ENCODE measurements at places on chromosomes 5 and 9.

DNA sequence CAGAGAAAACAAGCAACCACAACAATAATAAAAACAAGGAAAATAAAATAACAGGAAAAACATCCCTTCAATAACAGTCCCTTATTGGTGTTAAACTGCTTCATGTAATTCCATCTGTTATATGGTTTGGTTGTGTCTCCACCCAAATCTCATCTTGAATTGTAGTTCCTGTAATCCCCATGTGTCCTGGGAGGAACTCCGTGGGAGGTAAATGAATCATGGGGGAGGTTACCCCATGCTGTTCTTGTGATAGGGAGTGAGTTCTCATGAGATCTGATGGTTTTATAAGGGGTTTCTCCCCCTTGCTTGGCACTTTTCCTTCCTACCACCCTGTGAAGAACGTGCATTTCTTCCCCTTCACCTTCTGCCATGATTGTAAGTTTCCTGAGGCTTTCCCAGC is 369.8 kb downstream of the TMEM232 start:
- DNase-seq, result no peak

DNA sequence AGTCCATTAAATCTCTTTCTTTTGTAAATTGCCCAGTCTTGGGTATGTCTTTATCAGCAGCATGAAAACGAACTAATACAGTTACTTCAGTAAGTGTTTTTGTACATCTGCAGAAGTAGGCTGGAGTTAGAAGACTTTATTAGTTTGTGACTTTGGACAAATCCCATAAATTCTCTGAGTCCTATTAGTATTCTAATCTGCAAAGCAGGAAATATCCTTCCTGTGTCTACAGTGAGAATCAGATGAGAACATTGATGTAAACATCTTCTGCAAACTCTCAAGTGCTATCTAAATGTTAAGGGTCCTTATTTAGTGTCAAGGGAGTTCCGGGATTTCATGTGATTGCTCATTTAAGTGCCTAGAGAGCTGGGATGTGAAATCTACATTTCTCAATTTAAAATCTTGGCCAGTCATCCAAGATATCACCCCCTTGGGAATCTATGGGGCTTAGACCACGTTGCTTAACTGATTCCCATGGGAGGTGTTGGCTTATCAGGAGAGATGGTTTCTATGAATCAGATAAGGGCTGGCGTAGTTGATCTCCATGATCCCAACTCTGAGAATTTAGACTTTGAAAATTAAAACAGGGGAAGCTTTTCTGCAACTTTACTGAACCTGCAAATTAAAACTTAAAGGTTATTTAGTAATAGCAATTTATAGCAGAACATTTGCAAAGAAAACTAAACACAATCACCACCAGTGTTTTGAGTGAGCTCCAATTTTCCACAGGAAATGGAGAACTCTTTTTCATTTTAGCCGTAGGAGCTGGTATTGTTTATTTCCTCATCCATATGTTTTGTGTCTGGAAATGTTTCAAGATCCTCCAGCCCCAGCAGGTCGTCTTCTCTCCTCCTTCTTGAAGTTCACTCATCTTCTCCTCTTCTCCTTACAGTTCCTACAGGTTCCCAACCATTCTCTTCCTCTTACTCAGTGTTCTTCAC is 241.6 kb upstream of the CD180 start:
- no peak for DNase-seq

DNA sequence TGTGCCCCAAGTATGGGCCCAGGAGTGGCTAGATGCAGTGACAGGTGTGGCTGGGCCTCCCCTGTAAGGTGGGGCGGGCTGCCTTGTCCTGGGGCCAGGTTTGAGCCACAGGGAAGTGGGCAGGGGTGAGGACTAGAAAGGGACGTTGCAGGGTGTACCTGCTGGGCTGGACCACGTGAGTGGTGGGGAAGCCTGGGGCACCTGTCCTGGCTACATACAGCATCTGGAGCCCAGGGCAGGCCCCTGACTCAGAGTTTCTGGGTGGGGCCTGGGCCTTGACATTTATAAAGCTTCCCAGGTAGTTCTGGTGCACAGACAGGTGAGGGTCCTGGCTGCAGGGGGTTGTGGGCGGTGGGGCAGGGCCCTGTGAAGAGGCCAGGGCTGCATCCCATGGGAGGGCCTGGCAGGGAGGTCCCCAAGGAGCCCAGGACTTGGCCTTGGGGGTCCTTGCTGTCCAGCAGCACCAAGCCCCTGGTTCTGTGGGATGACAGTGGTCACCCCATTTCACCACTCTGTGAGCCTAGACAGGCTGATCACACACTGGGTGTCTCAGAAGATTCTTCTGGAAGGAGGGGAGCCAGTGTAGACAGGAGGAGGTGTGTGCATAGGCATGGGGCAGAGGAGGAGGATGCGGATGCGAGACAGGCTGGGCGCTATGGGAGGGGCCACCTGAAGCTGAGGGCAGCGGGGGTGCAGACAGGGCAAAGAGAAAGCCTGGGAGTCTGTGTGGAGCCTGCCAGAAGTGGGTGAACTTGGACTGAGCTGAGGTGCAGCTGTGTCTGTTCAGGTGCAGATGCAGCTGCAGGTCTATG is 94.0 kb downstream of the PHF2 start:
- peak; percentile 22 for DNase-seq

DNA sequence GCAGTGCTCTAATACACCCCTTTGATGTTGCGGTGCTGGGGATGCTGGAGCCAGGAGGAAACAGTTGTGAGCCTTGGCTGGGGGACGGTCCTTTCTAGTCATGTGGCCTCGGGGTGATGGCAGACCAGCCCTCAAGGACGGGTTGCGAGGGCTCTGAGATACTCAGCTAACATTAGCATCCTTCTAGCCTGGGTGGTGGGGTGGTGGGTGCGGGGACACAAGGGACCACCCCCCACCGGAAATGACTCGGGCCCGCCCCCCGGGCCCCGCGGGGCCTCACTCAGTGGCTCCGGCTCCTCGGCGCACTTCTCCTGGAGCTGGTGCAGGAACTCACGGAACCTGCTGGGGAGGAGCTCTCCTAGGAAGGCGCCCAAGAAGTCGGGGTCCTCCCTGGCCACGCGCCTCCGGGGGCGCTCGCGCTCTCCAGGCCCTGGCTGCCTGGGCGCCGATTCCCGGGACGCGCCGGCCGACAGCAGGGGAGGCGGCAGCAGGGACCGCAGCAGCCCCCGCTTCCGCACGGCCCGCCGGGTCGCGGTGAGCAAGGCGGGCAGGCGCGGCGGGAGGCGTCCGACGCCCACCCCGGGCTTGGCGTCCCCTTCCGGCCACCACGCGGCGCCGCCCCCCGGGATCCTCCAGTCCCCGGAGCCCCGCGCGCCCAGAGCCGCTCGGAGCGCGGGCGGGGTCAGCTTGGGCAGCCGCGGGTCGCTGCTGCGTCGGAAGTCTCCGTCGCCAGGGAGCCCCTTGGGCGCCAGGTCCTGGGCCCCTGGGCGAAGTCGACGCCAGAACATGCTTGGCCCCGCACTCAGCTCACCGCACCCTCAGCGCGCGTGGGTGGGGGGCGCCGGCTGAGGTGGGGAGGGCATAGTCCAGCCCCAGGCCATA is 873 bp downstream of the C9orf50 start:
- DNase-seq, result peak; percentile 41

DNA sequence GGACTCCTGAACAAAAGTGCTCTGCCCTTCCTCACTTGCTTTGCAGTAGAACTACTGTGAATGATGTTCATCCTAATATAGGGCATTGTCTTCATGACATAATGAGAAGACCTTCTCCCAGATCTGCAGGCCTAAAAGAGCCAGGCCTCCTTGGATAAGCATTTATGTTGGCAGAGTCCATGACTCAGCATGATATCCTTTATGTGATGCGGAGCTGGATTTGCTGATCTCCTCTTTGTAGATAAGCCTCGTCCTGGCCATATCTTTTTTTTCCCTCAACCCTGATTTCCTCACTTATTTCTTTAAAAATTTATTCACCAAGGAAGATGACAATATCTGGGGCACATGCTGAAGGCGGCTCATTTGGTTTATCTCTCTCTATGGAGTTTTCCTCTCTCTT is 62.4 kb upstream of the TAS2R1 start:
- no peak for DNase-seq

DNA sequence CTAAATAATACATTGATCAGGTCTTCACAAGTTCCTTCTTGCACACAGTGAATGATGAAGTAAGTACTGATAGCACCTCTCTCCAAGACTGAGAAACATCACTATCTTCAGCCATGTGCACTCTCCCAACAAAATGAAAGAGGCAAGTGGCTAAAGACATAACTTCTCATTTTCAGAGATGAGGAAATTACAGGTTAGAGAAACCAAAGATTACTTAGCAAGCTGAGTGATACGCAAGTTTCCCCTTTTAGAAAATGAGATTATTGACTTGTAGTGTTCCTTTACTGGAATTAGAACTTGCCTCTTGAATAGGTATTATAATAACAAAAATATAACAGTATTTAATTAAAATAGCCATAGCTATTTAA is 21.6 kb downstream of the CEMIP2 start:
- DNase-seq, result no peak

- peak; percentile 44 for DNase-seq
Measured at GRCh38 chr9:91790917-91791316, 159.1 kb downstream of the ROR2 start.

DNA sequence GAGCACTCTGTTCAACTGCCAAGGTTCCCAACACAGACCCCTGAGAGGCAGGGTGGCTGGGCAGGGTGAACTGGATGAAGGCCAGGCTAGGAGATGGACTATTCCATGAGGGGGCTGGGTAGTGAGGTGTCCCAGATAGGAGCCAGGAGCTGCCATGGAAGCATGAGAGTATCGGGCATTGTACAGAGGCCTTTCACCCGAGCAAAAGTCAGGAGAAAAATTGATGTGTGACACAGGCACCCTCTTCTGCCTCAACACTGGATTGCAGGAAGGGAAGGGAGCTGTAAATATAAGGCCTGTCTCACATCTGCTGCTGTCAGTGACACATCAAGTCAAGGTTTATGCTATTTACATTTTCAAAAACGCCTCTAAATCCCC is 74.6 kb downstream of the UBAP1 start:
- DNase-seq, result peak; percentile 53

GRCh38 chr9:112881331-112881730 is 9.3 kb downstream of the SLC46A2 start:
- DNase-seq, result peak; percentile 67

DNA sequence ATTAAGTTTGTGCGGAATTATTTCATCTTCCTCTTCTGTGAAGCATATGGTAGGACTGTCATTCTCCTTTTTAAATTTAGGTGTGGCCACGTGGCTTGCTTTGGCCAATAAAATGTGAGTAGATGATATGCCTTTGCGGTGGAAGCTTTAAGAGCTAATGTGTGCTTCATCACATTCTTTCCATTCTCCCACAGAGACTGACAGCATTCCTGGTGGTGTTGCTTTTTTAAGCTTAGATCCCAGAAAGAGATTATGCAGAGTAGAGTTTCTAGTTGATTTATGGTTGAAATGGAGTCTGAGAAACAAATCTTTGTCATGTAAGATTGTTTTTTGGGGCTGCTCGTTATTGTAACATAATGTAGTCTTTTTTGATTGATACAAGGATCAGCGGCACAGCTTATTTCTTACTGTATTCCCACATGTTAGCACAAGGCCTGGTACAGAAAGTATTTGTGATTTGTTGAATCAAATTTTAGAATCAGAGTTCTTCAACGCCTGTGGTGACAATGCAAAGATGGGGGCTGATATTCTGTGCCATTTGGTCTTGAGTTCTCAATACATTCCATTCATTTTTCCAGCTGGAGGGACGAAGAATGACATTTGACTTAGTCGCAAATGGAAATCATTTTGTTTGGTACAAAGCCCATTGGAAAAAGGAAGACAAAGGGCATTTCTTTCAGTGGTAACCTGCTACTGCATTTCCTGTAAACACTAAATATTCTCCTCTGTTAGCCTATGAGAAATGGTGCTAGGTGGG is 209.9 kb upstream of the VLDLR start:
- peak; percentile 43 for DNase-seq

GRCh38 chr5:116650544-116650943 is 75.9 kb upstream of the SEMA6A start:
- DNase-seq, result no peak

- no peak for DNase-seq
Measured at GRCh38 chr5:125510651-125511050, 764.2 kb upstream of the ZNF608 start.
